ENCODE measurements at places on chromosomes 7 and 10.

DNA sequence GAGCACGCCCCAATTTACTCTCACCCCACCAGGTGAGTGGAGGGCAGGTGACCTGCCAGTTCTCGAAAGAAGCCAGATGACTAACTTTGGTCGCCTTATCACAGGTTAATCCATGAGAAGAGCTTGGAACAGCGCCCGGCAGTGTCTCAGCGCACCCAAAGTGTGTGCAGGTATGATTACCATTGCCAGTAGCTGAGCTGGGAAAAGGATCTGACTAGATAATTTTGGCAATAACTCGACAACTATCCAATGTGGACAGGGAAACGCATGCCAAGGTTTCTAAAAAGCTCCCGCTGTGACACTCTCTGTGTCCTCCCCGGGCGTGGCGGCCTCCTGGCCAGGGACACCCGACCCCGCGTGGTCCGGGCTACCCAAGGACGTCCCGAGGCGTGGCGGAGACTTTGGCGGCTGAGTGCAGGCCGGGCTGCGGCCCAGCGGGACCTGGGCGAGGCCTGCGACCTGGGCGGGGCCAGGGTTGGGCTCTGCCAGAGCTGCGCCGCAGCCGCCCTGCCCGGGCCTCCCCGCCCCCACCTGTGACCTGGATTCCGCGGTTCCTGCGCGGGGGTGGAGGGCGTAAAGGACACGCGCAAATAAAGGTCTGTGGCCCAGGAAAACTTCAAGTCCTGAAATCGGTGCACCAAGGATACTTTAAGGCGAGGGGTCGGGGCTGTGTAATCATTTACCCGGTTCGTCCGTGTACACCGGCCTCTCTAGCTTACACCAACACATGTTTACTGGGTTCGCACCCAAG is 13.7 kb upstream of the WAPL start:
- DNase-seq, result no peak

DNA sequence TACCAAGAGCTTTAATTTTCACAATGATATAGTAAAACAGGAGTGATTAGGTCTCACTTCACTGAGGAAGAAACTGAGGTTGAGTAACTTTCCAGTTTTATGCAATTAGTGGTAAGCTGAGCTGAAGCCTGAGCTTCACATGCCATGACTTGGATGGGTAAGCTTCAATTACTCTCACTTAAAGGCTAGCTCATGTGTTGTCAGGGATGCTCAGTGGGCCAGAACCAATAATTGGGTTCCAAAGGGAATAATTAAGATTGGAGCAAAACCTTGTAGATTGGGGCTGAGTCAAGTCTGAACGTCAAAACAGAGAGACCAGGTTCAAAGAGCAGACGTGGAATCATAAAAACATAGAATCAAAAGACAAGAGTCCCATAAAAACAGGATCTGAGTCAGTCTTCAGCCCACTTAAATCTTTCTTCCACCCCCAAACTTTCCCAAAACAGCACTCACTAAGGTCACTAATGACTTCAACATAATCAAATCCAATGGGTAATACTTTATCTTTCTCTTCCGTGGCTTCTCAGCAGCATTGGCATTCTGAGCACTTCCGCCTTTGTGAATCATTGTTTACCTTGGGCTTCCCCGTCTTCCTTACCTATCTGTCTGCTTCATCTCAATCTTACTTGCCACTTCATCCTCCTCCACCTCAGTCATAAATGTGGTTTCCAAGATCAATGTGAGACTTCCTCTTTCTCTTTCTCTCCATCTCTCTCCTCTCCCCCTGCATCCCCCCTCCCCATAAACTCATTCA is 23.0 kb upstream of the EGFR start:
- no peak for DNase-seq

DNA sequence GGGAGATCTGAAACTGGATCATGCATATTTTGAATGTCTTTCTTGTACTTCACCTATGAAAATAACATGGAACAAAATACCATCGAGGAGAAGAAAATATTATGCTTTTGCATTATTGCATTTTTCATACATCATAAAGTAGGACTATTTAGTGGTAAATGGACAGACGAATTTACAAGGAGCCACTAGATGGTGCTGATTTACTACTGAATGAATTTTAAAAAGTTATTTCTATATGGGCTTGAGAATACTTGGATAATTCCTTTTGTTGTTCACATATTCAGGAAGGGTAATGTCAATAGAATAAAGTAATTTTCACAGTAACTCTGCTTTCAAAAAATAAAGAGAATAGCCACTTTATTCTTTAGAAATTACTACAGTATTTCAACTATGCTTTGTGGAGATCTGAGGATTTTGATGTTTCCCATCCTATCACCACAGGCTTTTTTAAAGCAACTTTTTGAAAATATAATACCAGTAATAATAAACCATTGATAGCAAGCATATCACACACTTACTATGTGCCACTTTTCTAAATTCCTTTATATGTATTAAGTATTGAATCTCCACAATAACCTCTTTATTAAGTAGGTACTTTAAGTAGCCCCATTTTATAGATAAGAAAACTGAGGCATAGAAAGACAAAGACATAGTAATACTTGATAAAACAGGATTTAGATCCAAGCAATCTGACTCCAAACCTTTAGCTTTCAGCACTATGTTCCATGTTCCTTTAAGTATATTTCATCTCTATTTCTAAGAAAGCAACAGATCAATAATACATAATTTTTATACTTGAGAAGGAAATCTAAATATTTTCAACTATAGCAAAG is 38.6 kb downstream of the NEBL start:
- DNase-seq, result no peak

GRCh38 chr7:114648680-114649079 is 234.1 kb downstream of the FOXP2 start:
- no peak for DNase-seq

DNA sequence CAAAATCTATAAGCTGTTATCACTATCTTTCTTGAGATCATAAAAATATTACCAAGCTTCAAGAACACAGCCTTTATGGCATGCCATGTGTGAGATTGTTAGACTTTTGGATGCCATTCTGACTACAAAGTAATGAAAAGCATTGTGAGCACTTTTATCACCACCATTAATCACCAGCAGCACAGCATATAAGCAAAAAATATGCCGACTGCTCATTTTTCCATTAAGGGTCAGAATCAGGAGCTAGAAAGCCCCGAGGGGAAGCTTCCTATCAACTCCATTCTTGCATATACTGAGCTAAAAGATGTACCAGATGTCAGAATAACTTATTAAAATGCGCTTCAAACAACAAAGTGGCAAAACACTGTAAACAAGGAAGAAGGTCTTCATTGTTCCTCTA is 114.3 kb downstream of the LMBR1 start:
- DNase-seq, result no peak

GRCh38 chr10:126097558-126098225 is 201.3 kb downstream of the FANK1 start:
- DNase-seq, result no peak

- no peak for DNase-seq
Measured at GRCh38 chr10:112934193-112934592, 15.9 kb upstream of the TCF7L2 start.

DNA sequence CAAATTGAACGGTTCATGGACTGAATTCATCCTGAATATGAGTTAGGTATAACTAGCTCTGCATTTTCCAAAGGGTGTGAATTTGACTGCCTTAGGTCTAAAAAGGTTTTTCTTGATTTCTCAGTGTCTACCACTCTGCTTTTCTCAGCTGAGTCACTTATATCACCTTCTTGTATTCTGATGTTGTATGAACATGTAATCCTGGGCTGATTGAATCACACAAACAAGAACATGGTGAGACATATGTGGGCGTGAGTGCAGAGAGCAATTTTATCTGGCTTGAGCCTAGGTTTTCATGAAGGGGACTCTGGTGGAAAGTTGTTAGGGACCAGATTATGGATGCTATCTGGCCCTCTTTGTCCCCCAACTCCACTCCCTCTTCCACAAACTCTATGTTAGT is 239.8 kb downstream of the SUGCT start:
- no peak for DNase-seq

GRCh38 chr10:5571826-5572225 is 47.1 kb downstream of the CALML3 start:
- DNase-seq, result no peak

DNA sequence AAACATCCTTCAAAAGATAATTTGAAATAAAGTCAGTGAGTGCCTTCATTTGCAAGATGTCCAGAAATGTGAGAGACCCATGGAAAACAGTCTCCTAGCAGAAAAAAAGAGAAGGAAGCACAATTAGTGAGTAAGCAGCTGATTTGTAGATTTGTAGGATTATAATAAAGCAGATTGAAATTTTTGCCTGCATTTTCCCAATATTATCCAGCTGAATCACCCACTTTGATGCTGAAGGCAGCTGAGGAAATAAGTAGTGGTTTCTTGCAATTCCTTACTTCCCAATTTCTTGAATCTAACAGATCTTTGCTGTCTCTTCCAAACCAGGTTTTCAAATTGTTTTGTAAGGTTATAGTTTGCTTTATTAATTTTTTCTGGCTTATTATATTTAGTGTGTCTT is 181.4 kb downstream of the GNAT3 start:
- DNase-seq, result no peak

GRCh38 chr7:82317760-82318159 is 125.8 kb downstream of the CACNA2D1 start:
- DNase-seq, result no peak

DNA sequence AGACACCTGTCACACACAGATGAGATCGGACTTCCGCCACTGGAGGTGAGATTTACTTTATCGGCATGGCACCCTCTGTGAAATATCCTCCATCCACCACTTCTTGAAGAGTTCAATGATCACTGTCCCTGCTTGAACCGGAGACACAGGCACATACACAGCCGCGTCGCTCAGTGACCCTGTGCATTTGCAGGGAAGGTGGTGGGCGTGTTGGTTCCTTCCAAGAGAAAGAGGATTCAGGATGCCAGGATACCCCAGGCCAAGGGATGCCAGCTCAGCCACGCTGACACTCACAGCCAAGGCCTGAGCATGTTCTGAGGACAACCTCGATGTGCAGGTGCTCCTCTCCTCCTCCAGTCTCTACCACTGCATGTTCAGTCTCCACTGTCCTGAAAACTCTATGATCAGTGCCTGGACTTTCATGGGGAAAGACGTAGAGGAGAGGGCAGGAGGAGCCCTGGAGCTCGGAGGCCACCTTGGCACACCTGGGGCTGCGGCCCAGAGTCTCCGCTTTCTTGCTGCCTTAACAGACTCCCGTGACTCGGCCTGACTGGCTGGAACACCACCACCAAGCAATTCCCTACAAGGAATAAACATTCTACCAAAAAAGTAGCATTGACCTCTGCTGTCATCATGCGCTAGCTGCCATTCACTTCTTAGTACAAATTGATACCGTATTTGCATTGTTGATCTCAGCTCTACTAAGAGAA is 115.2 kb downstream of the TCERG1L start:
- no peak for DNase-seq

- no peak for DNase-seq
Measured at GRCh38 chr7:151181011-151181431, 6.0 kb downstream of the ASB10 start.

DNA sequence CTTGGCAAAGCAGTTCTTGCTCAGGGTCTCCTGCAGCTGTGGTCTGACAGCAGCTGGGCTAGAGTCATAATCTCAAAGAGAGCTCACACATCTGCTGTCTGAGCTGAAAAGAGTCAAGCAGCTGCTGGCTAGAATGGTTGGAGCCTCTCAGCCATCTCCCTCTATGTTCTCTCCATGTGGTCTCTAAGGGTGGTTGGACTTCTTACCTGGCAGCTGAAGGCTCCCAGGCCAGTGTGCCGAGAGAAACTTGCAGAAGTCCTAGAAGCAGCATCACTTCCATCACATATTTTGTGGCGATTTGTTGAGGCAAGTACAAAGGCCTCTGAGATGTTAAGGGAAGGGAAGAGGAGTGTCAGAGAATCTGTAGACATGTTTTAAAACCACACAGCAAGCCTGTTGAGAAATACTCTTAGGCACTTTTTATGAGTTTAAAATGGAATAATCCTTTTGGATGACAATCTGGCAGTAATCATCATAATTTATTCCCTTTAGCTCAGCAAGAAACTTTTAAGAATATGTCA is 93.2 kb downstream of the REEP3 start:
- no peak for DNase-seq

- DNase-seq, result no peak
Measured at GRCh38 chr7:105786520-105787470, 89.6 kb downstream of the ATXN7L1 start.

- no peak for DNase-seq
Measured at GRCh38 chr10:26911811-26912461, 51.2 kb upstream of the ABI1 start.

DNA sequence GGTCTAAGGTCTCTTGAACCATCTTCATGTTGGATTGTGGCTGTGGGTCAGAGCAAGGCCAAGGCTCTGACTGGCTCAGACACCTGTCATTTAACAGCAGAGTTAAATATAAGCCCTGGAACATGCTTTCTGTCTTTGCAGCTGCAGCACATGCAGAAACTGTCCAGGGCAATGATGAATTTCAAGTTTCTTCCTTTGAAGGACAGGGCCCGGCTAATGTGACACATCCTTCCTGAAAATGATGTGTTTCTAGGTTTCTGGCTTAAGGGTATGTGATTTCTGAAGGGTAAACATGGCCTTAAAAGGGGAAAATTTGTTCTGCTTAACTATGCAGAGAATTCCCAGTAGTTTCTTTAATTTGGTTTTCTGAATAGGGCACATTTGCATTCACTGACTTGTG is 34.0 kb upstream of the SLC35B4 start:
- DNase-seq, result no peak

DNA sequence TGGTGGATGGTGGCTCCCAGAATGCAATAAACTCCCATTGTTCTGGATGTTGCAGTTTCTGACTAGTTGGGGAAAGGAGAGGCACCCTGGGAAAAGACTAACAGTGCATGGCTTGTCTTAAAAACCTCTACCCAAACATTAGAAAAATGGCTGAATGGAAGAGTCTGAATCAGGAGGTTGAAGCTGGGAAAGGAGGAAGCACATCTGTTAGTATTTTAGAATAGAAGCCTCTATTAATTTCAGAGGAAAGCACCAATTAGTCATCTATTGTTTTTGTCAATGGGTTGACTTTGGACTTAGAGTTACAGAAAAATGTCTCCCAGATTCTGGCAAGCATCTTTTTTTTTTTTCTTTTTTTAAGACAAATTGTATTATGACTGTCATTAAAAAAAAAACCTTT is 56.1 kb upstream of the ELMO1 start:
- DNase-seq, result no peak

- no peak for DNase-seq
Measured at GRCh38 chr10:127848226-127848625, 44.5 kb downstream of the CLRN3 start.

DNA sequence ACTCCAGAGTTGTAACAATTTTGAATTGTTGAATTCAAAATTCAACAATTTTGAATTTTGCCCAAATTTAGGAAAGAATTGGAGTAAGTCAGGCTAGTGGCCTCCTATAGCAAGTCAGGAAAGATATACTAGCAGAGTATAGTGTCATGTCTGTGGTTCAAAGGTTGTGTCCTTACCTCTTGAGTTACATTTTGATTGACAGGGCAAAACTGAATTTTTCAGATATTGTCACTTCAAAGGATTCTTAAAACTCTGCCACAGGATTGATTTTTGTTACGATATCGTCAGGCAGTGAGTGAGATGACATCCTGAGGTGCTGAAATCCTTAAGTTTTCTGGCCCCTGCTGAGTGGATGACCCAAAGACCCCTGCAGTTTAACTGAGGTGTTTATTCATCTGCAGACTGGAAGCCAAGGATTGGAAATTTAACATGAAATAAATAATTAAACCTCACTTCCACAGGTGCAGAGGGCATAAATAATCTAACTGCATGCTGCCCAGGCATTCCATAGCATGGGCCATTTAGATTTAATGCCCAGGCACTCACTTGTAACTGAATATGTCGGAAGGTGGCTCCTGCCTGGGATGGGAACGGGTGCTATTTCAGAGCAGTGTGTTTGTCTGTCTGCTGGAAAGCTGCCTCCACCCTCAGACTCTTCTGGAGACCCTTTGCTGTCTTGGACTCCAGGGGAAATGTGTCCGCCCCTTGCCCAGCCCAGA is 50.8 kb downstream of the RBM20 start:
- DNase-seq, result no peak
